Fibroblast of skin of back (primary cell): ENCODE measurements at places on chromosomes 6 and 20.

GRCh38 chr6:169341706-169342105, 88.1 kb upstream of the THBS2 start:
- DNase-seq = no peak

- DNase-seq = peak; percentile 34
These were observed 17.5 kb downstream of the VAPB start for GRCh38 chr20:58406422-58407001.

- peak; percentile 84 for DNase-seq
These were observed 28.5 kb downstream of the C6orf15 start for GRCh38 chr6:31083742-31084354.

GRCh38 chr6:2454180-2454579, 208.8 kb upstream of the GMDS start:
- DNase-seq = no peak

DNA sequence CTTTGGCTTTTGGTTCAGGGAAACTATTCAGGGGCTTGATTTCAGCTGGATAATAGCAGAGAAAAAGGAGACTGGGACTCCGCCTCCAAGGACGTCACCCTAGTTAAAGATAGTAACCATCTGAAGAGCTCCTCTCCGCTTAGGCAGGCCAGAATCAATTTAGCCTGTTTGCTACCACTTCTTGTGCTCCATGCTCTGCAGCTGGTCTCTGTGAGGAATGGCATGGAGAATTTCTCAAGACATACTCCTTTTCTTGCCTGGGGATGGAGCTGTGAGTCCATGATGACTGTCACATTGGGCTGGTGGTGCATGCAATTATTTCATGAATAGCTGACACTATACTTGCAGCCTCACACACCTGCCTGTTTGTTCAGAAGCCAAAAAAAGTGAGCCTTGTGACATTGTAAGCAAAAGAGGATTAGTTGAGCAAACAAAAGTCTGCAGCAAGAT, 61.4 kb downstream of the TXLNB start:
- DNase-seq = peak; percentile 6

DNA sequence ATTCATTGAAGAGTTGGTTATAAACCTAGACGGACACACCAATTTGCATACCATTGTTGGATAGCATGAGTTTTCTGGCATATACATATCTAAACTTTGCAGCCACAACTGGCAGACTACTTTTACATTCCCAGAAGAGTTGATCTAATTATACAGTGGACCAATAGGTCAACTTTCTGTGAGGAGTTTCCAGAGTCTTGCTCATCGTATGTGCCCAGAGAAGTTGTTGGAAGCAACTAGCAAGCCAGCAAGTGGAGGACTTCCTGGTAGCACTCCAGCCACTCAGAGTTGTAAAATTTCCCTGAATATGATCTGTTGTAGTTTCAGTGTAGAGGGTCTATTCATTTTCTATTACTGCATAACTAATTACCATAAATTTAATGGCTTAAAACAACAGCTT, 47.1 kb upstream of the FAM184A start:
- DNase-seq = no peak

- DNase-seq = peak; percentile 93
These were observed 215.2 kb downstream of the TMEM242 start for GRCh38 chr6:157107915-157108651.

- DNase-seq = no peak
These were observed 429.5 kb upstream of the ARID1B start for GRCh38 chr6:156347656-156348055.

DNA sequence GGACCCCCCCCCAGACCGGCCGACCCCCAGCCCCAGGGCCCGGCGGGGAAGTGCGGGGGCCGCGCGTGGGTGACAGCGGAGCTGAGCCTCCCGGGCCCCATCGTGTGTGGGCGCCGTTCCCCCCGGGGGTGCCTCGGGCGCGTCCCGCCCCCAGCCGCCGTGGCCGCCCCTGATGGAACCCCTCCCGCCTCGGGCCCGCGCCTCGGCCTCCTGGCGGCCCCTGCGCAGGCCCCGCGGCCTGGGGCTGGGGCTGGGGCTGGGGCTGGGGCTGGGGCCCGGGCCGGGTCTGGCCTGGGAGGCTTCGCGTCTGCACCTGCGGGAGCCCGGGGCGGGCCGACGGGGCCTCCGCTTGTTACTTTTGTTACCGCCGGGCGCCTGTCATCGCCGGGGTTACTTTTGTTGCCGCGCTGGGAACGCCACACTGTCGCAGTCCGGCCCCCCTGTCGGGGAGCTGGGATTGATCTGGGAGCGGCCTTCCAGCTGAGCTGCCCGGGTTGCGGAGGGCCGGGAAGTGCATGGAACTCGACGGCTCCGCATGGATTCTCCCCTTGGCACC, 598 bp downstream of the OGFR start:
- DNase-seq = no peak

- no peak for DNase-seq
These were observed 39.3 kb downstream of the PHACTR3 start for GRCh38 chr20:59643615-59644061.

DNA sequence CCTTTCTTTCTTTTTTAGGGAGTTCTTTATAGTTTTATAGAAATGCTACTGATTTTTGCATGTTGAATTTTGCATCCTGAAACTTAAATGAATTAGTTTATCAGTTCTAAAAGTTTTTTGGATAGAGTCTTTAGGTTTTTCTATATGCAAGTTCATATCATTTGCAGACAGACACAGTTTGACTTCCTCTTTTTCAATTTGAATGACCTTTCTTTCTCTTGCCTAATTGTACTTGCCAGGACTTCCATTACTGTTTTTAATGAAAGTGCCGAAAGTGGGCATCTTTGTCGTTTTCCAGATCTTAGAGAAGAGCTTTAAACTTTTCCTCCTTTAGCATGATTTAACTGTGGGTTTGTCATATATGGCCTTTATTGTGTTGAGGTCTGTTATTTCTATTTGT, 21.1 kb upstream of the EDN1 start:
- DNase-seq = no peak

DNA sequence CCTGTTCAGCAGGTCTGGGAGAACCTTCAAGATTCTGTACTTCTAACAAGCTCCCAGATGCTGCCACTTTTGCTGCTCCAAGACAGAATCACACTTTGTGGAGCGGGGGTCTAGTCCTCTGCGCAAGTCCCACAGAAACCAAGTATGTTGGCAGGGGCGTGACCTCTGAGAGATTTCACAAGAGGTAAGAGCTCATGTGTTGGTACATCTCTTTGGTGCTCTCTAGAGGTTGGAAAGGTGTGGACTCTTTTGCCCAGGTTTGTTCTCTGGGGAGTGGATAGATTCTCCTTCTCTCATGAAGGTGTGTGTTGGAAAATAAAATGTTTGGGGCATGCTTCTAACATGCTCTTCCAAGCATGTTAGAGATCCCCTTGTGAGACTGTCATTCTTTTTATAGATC, 340.9 kb upstream of the IRAK1BP1 start:
- DNase-seq = no peak

- peak; percentile 99 for DNase-seq
These were observed 331.2 kb downstream of the QKI start for GRCh38 chr6:163745536-163746400.

DNA sequence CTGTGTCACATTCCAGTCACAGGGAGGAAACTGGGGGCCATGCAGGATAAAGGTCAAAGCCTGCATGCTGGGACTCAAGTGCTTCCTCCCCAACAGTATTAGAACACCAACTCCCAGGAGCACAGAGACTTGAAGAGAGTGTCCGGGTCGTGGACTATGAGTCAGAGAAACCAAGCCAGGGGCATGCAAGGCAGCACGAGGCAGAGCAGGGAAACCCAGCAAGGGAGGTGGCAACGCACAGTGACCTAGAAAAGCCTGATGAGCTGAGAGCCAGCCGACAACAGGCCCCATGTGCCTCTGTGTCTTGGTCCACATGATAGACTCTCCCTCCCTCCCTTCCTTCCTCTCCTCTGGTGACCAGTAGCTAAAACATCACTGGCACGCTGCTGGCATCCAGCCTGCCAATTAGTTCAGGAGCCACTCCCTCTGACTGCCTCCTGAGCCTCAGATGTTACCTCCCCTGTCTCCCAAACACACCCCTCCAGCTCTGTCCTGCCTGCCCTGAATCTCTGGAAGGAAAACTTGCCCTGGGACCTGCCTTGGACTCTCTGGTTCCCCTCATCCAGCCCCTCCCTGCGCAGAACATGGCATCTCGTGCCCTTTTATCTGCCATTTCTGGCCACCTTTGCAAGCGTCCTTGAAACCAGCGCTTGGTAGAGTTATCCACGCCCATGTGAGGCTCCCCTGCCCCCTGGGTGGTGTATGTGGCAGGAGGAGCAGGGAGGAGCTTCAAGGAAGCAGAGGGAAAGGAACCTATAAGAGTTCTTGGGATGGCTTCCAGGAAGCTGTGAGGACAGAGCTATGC, 16.2 kb upstream of the RNF39 start:
- peak; percentile 82 for DNase-seq

DNA sequence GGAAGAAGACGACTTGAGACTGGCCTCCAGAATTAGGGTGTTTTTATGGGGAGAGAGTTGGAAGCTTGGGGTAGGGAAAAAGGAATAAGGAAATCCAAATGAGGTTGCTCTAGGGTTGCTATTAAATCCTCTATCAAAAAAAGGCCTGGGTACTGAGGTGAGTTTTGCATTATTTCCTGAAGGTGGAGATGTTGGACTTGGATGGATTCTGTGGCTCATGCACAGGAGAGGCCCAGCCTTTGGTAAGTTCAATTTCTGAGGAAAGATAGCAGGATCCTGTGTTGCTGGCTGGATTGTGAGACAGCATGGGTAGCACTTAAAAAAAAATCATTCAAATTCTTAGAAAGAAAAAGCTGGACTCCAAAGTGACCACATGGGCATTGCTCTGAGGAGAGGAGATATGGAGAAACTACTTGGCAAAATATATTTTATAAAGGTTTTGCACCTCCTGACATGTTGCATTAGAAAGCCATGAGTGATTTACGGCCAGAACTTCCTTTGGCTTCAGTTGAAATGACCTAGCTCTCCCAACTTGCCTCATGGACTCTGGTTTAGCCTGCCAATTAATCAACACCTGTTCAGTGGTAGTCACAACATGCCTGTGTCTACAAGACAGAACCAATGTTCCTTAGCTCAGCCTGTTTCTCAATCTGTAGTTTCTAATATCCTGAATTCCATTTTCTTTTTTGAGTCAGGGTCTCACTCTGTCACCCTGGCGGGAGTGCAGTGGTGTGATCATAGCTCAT, 152.1 kb upstream of the RALGAPA2 start:
- no peak for DNase-seq

- no peak for DNase-seq
These were observed 686.9 kb upstream of the MAP3K7 start for GRCh38 chr6:91273729-91274128.

GRCh38 chr6:155162682-155163081, 101.1 kb upstream of the CLDN20 start:
- DNase-seq = peak; percentile 40

DNA sequence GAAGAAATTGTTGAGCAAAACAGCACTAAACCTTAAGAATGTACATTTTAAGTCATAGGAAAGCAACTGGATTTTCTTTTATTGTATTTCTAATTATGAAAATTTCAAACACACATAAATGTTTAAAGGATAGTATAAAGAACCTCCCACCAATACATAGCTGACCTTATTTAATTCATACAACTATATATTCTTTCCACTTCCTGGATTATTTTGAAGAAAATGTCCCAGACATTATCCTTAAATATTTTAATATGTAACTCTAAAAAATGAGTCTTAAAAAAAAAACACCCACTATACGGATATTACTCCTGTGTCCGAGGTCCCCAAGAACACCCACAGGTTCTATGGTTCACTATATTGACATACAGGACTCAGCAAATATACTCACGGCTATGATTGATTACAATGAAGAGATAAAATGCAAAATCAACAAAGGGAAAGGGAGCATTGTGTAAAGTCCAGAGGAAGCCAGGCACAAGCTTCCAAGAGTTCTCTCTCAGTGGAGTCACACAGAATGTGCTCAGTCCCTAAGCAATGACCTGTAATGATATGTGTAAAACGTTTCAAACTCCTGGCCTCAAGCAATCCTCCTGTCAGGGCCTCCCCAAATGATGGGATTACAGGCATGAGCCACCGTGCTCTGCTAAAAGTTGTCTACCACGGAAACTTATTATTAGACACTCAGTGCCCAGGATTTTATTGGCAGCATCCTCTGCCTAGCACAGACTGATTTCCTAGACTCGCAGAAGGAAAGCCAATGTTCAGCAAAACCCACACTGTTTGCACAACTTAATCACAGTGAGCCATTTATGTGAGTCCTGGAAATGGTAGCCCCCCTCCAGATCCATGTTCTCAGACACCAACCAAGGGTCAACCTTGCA, 23.2 kb downstream of the GLYATL3 start:
- no peak for DNase-seq

DNA sequence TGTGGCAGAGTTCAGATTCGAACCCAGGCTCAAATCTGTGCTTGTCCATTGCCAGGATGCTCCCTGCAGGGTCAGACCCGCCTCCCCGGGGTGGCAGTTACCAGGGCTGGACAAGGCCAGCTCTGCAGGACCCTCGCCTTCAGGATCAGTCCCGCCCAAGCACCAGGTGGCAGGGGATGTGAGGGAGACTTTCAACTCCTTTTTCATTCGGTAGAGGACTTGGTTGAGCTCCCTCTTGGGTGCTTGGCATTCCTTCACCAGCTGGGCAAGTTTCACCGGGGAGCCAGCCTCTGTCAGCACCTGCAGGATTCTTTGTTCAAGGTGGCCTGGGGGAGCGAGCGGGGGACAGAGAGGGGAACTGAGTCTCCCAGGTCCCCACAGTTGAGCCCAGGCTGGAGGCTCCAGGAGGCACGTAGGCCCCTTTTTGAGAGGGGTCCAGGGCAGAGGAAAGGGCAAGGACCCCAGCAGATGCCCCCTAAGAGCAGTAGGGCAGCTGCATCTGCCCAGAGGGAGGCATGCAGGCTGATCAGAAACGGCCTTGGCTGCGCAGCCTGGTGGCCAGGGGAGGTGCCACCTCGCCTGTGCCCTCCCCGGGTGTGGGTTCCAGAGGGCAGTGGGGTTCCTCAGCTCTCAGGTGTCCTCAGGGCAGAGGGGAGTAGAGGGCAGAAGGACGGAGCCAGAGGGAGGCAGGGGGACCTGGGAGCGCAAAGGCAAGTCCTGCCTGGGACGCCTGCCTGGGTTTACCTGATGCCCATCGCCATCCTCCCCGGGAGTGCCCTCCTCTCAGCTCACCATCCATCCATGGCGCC, 3.9 kb downstream of the ZBP1 start:
- DNase-seq = no peak
